ENCODE measurements at places on chromosomes 6 and 20. TPM values are rescaled to one million over a fixed set of nuclear protein-coding genes. Genes with fewer than 3 reads are reported as not detected.

DNA sequence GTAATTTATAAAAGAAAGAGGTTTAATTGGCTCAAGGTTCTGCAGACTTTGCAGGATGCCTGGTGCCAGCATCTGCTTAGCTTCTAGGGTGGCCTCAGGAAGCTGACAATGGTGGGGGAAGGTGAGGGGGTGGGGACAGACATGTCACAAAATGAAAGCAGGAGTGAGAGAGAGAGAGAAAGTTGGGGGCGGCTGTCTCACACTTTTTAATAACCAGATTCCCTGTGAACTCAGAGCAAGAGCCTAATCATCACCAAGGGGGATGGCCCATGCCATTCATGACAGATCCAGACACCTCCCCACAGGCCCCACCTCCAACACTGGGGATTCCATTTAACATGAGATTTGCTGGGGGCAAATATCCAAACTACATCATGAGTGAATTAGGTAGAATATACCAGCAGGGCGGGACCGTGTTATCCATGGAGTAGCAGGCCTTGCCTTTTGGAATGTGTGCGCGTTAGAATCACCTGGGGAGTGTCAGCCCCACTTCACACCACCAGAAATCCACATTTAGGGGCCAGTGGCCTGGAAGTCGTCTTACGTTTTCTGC is 258.8 kb downstream of the CDH4 start:
- DNase-seq, result no peak

GRCh38 chr6:32983964-32984621 is 15.7 kb downstream of the BRD2 start:
- no peak for DNase-seq

GRCh38 chr6:2055143-2055542 is 190.3 kb downstream of the GMDS start:
- DNase-seq, result no peak

Gene NOX3
- total RNA-seq, result not detected

GRCh38 chr6:119349361-119350201 is at the start of gene MAN1A1:
MAN1A1 (minus strand) TSS chr6:119349761; CDS start chr6:119349065, 696 bp downstream.
- peak; percentile 95 for DNase-seq

Gene ADRM1
- total RNA-seq, result 42.9 TPM

- no peak for DNase-seq
Measured at GRCh38 chr20:51176876-51177275, 154.0 kb upstream of the KCNG1 start.

DNA sequence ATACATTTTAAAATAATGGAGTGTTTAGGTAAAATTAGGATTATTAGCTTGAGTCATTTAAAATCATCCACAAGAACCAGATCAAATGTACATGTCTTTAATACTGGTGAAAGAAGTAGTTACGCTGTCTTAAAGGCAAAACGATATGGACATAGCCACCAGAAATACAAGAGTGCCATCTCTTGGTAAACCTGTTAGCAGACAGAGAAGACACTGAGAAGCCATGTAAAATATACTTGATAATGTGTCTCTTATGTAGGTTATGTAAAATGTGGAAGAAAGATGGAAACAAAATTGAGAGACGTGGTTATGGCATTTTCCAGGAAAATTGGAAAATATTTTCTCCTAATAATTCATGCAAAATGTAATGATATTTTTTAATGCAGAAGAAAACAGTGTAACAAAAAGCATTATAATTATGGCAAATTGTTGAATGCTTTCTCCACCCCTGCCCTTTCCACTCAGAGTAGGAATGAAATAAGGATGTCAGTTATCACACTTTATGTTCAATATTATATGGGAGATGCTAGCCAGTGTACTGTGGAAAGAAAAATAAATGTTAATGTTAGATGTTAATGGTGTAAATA is 12.2 kb upstream of the SLC17A2 start:
- DNase-seq, result no peak

DNA sequence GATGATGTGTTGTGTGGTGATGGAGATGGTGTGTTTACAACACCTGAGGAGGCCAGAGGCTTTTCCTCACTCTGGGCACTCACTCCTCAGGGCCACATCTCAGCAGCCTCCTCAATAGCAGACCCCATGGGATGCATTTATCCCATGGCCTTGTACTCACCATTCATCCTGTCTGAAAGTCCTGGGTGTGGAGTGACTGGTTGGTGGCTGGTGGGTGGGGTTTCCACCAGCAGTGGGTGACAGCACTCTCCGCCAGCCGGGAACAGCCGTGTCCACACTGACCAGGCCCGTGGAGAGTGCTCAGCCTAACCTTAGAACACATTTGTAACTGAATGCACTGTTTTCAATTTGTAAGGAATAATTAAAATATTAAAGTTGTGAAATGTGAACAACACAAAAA is 163.4 kb upstream of the AFDN start:
- no peak for DNase-seq

DNA sequence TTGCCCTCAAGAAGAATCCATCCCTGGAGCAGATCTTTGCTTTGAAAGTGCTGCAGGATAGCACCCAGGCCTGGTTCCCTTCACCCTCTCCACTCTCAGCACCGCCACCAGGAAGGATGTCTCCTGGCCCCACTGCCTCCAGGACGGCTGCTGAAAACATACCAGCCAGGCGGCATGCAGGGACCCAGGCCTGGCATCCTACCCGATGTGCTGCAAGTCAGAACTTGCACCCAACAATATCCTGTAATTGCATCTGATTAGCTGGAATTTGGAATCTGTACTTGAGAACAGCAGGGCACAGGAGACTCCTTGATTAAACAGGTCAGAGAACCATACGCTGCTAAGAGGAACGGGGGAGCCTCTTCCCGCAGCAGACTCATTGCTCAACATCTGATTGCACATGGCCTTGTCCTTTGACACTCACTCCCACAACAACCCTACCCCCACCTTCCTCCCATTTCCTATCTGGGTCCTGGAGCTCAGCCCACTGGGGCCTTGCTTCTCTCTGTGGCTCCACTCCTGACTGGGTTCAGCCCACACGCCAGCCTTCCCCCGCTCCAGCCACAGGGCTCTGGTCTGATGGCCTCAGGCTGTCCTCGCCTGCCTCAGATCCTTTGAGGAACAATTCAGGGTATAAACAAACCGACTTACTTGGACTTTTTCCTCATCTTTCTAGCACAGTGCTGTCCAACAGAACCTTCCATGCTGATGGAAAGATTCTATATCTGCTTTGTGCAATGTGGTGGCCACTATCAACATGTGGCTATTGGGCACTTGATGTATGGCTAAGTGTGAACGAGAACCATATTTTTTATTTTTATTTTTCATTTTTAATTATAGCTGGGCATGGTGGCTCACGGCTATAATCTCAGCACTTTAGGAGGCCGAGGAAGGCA is 78.0 kb downstream of the FGD2 start:
- DNase-seq, result peak; percentile 96

Gene PI3
- total RNA-seq, result not detected

GRCh38 chr6:105453968-105454367 is 51.1 kb upstream of the PREP start:
- no peak for DNase-seq

Gene NRSN1
- total RNA-seq, result 0.35 TPM

GRCh38 chr6:132746048-132746447 is 11.7 kb downstream of the VNN2 start:
- no peak for DNase-seq

- DNase-seq, result no peak
Measured at GRCh38 chr6:63278916-63279315, 40.9 kb downstream of the LGSN start.

GRCh38 chr6:101195588-101195987 is 197.9 kb upstream of the GRIK2 start:
- no peak for DNase-seq

Gene TASP1
- total RNA-seq, result 1.3 TPM

Gene MDFI
- total RNA-seq, result 14.4 TPM

Gene SLC32A1
- total RNA-seq, result not detected

GRCh38 chr6:123925350-123925749 is 121.7 kb downstream of the NKAIN2 start:
- no peak for DNase-seq

GRCh38 chr6:3609388-3609787 is 142.1 kb downstream of the PXDC1 start:
- no peak for DNase-seq

GRCh38 chr6:14622909-14623505 is 505.4 kb downstream of the CD83 start:
- no peak for DNase-seq

- no peak for DNase-seq
Measured at GRCh38 chr6:1070085-1070521, 241.8 kb upstream of the FOXQ1 start.

- DNase-seq, result no peak
Measured at GRCh38 chr20:23151885-23152284, 65.8 kb upstream of the CD93 start.

GRCh38 chr6:37142050-37142614 is 27.8 kb upstream of the PIM1 start:
- DNase-seq, result no peak

Gene SLC12A5
- total RNA-seq, result 0.35 TPM

- DNase-seq, result no peak
Measured at GRCh38 chr20:50568549-50568942, 58.4 kb downstream of the PTPN1 start.

Gene DEFB124
- not detected for total RNA-seq

Gene XKR7
- 0.14 TPM for total RNA-seq

- no peak for DNase-seq
Measured at GRCh38 chr6:111959766-111960165, 86.5 kb upstream of the FYN start.

GRCh38 chr6:31927242-31927862 is at the start of gene C2:
C2 (plus strand) TSS chr6:31927717; CDS start chr6:31927753, 36 bp downstream.
- no peak for DNase-seq

- no peak for DNase-seq
Measured at GRCh38 chr6:156189195-156189594, 588.0 kb upstream of the ARID1B start.

GRCh38 chr20:46402331-46402811 is 4.0 kb downstream of the ELMO2 start:
- DNase-seq, result no peak

DNA sequence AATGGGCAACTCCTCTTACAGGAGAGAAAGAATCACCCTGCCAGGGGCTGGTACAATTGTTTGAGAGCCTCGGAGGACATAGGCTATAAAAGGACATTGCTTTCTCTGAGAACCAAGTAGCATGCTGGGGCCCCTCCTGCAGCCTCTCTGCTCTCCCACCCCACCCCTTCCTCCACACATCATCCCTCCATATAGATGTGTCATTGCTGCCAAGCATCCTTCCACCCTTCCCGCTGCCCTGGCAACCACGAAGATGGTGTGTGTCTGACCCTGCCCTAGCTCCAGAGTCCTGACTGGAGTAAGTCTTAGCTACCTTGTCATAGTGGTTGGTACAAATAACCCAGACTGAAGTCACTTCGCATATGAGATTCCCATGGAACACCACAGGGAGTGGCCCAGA is 129.7 kb downstream of the SNX5 start:
- DNase-seq, result no peak

Gene NT5E
- 72.1 TPM for total RNA-seq

DNA sequence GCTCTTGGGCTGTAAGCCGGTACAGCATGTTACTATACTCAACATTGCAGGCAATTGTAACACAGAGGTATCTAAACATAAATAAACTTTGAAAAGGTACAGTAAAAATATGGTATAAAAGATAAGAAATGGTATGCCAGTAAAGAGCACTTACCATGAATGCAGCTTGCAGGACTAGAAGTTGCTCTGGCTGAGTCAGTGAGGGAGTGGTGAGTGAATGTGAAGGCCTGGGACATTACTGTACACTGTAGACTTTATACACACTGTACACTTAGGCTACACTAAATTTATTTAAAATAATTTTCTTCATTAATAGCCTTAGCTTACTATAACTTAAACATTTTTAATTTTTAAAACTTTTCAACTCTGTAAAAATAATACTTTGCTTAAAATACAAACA is 37.8 kb upstream of the ANKEF1 start:
- DNase-seq, result no peak

- no peak for DNase-seq
Measured at GRCh38 chr20:19624221-19624965, 133.7 kb upstream of the RIN2 start.

Gene NNAT
- total RNA-seq, result not detected

DNA sequence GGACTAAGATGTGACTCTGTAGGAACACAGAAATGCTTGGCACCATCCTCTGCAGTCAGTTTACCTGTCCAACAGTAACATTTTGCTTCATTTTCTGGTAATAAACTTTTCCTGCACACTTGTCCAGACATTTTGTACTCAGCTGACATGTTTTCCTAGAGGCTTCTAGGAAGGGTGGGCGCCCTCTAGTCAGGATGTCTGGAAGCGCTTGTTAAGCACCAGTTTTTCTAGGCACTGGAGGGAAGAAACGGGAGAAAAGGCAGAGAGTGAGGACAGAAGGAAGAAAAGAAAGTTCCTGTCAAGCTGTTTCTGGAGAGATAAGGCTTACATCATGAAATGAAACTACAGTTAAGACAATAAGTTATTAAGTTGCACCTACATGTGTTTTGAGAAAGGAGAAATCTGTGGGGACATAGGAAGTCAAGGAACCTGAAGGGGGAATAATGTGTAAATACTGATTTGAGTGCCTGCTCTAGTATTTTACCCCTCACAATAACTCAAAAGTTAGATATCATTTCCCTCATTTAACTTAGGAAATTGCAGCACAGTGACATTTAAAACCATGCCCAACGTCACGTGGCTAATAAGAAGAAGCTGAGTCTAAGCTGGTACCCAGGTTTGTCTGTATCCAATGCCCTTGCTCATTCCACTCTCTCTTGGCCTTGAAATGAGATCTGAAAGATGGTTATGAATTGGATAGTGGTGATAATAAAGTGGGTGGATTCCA is 42.7 kb upstream of the TNFRSF21 start:
- no peak for DNase-seq

- no peak for DNase-seq
Measured at GRCh38 chr20:36482044-36482473, 59.3 kb upstream of the MYL9 start.

Gene PAK5
- total RNA-seq, result not detected

All from uterus (tissue), 4 donors.